Peyer's patch (tissue), 4 donors: ENCODE measurements at places on chromosomes 6 and 20. TPM values are rescaled to one million over a fixed set of nuclear protein-coding genes. Genes with fewer than 3 reads are reported as not detected.

Gene ADAM33
- 24.5 TPM for total RNA-seq

Gene MYMX
- total RNA-seq, result not detected

DNA sequence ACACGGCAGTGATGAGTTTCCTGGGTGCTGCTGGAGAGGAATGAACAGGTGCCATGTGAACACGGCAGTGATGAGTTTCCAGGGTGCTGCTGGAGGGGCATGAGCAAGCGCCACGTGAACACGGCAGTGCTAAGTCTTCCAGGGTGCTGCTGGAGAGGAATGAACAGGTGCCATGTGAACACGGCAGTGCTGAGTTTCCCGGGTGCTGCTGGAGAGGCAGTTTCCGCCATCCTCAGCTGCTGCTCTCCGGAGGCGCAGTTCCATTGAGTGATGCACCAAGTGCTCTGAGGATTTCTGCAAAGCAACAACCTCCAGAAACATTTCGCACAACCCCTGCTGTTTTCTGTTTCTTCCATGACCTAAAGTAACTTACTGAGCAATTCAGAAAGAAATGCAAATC is 155.4 kb downstream of the SMOC2 start:
- no peak for DNase-seq
- no peak overlapping the region for H3K27ac ChIP-seq
- no peak overlapping the region for H3K4me3 ChIP-seq
- H3K4me1 ChIP-seq, result no peaks in the 10 kb centered on the region
- no peaks in the 10 kb centered on the region for H3K36me3 ChIP-seq

DNA sequence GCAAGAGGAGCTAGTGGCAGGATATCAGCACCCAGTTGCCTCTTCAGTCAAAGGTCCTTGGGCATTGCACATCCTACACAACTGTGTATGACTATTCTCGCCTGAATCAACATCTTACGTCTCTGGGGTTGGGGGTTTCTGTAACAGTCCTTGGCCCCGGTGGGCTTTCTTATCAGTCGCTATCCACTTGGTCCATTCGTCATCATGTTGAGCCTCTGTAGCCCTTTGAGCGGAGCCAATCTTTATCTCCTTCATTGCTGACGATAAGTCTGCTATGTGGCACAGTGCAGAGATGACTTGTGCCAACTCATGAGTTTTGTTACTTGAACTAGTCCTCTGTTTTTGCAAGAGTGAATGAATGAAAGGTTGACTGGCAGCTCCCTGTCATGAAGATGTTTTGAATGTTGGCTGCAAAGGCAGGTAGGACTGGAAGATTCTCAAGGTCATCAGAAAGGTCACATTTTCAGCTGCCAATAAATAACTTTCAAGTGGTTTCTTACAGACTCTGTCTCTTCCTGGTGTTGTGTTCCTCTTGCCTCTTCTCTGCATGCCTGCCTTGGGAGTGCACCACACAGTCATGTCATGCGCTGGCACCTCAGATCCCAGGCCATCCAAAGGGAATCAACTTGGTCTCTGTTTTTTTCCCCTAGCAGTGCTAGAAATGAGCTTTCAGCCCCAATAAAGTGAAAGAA is 238.9 kb downstream of the SLC24A3 start:
- no peaks in the 10 kb centered on the region for H3K36me3 ChIP-seq
- no peaks in the 10 kb centered on the region for H3K27me3 ChIP-seq
- no peak overlapping the region for H3K27ac ChIP-seq

DNA sequence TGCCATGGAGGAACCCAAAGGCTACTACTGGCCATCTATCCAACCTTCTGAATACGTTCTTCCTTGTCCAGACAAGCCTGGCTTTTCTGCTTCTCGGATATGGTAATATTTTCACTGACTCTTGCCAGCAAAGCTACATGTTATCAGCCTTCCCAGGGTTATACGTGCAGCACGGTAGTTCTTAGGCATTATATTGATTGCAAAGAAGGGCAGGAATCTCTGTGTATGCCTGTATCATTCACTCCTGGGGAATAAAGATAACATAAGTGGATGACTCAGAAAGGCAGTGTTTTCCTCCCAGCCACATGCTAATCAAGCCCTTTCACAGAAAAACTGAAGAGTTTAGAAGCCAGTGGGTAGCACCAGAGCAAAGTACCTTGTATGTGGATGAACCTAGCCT is 98.7 kb downstream of the ADGRG6 start:
- no peak for DNase-seq
- no peaks in the 10 kb centered on the region for H3K4me1 ChIP-seq
- no peak overlapping the region for H3K27ac ChIP-seq
- H3K36me3 ChIP-seq, result no peaks in the 10 kb centered on the region
- no peak overlapping the region for H3K4me3 ChIP-seq

DNA sequence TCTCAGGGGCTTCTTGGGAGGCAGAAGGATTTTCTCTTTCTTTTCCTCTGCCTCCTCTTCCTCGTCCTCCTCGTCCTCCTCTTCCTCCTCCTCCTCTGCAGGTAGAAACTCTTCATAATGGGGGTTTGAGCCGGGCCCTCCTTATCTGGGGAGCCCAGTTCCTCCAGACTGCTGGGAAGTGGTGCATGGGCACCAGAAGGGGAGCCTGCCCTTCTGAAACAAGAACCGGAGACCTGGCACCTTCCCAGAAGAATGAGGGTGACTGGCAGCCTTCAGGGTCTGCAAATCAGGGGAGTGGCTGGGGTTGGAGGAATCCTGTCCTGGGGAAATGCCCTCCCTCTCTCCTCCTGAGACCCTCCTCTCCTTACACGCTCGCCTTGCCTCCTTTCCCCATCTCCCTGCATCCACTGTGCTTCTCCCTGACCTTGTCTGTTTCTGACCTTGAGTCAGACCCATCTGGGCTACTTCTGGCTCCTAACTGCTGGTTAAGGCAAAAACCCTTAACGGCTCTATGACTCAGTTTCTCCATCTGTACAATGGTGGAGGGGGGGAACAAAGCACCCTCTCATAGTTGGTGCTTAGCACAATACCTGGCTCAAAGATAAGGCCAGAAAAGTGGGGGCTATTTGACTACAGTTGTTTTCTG is 1.7 kb downstream of the TULP1 start:
- H3K4me1 ChIP-seq, result no peaks in the 10 kb centered on the region
- H3K27me3 ChIP-seq, result peaks cover 6% of the 10 kb centered on the region
- no peak for DNase-seq
- H3K27ac ChIP-seq, result no peak overlapping the region
- H3K36me3 ChIP-seq, result no peaks in the 10 kb centered on the region
- H3K4me3 ChIP-seq, result no peak overlapping the region

Gene OTOR
- total RNA-seq, result not detected

DNA sequence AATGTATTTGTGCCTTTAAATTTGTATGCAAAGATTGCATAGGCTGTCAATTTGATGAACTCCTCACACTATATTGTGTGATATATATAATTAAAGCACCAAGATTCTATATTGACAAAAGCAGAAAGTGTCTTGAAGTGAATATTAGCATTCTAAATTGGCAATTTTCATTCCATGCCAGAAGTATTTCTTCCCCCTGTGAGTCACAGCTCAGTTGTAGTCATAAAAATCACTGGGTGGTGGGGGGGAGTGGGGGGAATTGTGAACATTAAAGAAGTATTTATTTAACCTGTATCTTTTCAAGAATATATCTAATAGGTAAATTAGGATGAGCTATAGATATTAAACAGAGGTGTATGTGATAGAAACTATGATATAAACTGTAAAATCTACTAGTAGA is 3.1 kb upstream of the ARMC2 start:
- DNase-seq, result no peak
- H3K4me1 ChIP-seq, result no peaks in the 10 kb centered on the region
- H3K4me3 ChIP-seq, result no peak overlapping the region
- H3K36me3 ChIP-seq, result no peaks in the 10 kb centered on the region
- H3K27ac ChIP-seq, result no peak overlapping the region

DNA sequence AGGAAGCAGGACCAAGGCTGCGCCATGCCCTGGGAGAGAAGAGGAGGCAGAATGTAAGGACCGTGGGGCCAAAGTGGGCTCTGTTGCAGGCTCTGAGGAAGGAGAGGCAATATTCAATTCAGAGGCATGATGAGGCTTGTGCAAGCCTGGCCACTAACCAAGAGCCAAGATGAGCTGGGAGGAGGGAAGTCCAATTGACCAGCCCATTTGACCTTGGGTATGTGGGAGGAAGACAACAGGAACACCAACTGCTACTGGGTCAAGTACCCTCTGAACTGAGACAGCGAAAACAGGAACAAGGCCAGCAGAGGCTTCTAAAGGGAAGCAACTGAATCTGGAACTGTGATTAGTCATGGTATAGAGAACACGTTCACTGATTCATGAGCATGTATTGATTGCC is 779.6 kb downstream of the MAFB start:
- H3K4me3 ChIP-seq, result no peak overlapping the region
- H3K36me3 ChIP-seq, result no peaks in the 10 kb centered on the region
- DNase-seq, result peak; percentile 51
- no peak overlapping the region for H3K27ac ChIP-seq

DNA sequence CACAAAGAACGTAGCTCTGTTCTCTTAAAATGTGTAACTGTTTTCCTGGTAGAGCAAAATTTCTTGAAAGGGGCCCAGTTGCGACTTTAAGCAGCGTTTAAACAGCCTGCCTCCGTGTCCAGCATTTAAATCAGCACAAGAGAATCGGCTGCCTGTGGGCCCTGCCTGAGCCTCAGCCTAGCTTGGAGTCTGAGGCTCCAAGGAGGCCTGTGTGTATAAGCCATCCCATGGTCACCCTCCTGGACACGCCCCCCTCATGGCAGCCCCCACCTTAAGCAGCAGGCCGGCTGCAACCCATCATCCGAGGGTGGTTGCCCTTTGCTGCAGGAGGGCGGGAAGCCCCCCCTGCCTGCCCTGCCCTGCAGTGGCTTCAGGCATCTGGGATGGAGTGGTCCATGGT is 18.9 kb downstream of the SDCBP2 start:
- no peak overlapping the region for H3K27ac ChIP-seq
- DNase-seq, result no peak
- no peaks in the 10 kb centered on the region for H3K36me3 ChIP-seq
- no peaks in the 10 kb centered on the region for H3K27me3 ChIP-seq
- peaks cover 4% of the 10 kb centered on the region for H3K4me1 ChIP-seq
- H3K4me3 ChIP-seq, result no peak overlapping the region

Gene MEP1A
- 2,426 TPM for total RNA-seq

Gene RAMACL
- total RNA-seq, result not detected

- no peak overlapping the region for H3K27ac ChIP-seq
- DNase-seq, result no peak
- no peaks in the 10 kb centered on the region for H3K36me3 ChIP-seq
- no peaks in the 10 kb centered on the region for H3K27me3 ChIP-seq
- no peaks in the 10 kb centered on the region for H3K4me1 ChIP-seq
Measured at GRCh38 chr20:60035486-60035885, 77.3 kb downstream of the CDH26 start.

Gene PPP1R3G
- total RNA-seq, result 1.7 TPM

GRCh38 chr6:11833626-11834592 is 55.3 kb upstream of the ADTRP start:
- H3K36me3 ChIP-seq, result no peaks in the 10 kb centered on the region
- no peak overlapping the region for H3K4me3 ChIP-seq
- no peak for DNase-seq
- no peaks in the 10 kb centered on the region for H3K4me1 ChIP-seq
- H3K27ac ChIP-seq, result no peak overlapping the region

DNA sequence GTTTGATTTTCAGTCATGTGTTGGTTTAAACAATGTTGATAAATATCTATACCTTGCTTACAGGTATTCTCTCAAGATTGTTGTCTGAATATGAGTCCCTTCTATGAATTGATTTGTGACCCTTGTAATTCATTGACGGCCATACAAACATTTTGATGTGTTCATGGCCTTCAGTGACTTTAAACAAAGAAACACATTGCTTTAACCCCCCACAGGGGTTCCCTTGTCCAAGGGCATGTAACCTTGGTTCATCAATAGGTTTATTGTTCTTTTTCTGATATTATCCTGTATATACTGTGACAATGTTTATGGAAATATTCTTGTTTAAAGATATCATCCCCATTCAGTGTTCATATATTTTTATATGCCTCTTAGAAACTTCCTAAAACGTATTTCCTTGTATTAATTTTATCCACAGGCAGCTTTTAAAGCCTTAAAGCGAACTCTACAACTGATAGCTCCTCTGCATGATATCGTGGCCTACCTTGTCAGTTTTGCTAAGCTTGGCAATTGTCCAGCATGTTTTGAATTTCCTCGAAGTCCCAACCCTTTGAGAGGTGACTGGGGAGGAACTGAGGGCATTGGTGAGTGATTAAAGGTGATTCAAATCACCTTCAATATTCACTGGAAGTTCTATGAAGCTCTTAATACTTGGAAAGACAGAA is 87.0 kb downstream of the CD164 start:
- H3K27me3 ChIP-seq, result no peaks in the 10 kb centered on the region
- no peak overlapping the region for H3K27ac ChIP-seq
- no peak for DNase-seq
- H3K36me3 ChIP-seq, result no peaks in the 10 kb centered on the region

Gene BMP6
- 2.7 TPM for total RNA-seq
